ENCODE measurements at places on chromosomes 1 and 21.

DNA sequence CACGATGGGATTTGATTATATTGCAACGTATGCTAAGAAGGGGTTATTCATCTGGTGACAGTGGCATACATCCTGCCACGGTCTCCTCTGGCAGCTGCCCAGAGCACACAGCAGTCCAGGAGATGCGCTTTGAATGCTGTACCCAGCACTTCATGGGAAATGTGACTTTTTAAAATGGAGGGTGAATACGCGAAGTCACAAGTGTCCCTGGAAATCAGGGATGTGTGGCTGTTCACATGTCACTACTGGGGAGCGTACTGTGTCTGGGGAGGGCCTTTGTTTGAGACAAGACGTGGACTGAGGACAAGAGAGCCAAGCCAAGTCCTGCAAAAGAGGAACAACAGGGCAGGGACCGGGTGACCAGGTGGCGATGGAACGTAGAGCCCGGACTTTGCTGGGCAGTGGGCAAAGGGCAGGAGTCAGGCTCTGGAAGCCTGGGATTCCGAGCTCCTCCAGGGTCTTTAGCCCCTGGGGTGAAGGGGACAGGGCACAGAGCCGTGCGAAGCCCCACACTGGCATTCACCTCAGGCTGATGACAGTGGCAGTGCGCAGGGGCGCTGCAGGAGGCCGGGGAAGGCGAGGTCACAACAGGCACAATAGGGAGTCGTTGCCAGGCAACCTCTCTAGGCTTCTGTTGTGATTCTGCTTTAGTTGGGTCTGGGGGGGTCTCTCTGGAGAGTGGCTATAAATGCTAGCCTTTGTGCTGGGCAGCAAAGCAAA is 11.4 kb upstream of the ZBTB21 start:
- peak; percentile 44 for DNase-seq

DNA sequence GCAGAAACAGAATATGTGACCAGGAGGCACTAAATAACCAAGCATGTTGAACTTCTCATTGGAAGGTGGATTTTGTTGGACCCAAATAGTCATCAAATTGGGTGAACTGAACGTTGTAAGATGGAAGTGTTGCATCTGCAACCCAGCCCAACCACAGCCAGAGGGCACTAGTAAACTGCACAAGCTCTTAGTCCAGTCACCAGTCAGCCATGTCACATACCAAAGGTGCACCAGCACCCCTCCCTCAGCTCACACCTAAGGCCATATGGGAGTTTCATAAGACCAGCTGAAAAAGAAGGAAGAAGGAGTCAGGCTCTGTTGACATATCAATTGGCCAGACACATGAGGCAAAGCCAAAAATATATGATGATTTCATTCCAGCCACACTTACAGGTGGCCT is 481.7 kb upstream of the NR5A2 start:
- DNase-seq: peak; percentile 44

DNA sequence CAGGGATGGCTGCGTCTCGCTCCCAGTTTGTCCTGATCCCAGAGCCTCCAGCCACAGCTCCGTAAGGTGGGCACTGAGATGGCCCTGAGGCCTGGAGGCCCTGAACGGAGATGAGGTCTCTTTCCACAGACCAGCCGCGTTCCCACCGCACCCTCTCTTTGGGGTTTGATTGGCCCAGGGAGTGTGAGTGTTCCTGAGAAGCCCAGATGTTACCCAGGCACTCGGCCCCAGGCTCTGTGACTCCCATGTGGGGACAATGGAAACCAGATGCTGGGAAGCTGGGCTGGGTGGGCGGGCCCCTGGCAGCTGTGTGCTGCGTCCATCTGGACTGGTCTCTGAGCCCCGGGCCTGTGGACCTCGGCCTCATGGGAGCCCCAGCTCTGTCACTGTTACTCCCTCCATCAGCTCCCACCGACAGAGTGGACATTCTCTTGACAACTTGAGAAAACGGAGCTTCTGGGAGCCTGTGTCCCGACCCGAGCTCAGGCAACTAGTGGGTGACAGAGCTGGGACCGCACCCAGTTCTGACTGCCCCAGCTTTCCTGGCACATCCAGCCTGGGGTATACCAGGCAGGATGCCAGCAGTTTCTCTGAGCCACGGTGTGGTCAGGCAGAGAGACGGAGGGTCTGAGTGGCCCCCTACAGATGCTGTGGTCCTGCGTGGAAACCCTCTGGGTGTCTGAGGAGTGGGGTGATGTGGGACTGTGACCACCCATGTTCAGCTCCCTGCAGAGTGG is 9.8 kb upstream of the COL6A1 start:
- DNase-seq: no peak

DNA sequence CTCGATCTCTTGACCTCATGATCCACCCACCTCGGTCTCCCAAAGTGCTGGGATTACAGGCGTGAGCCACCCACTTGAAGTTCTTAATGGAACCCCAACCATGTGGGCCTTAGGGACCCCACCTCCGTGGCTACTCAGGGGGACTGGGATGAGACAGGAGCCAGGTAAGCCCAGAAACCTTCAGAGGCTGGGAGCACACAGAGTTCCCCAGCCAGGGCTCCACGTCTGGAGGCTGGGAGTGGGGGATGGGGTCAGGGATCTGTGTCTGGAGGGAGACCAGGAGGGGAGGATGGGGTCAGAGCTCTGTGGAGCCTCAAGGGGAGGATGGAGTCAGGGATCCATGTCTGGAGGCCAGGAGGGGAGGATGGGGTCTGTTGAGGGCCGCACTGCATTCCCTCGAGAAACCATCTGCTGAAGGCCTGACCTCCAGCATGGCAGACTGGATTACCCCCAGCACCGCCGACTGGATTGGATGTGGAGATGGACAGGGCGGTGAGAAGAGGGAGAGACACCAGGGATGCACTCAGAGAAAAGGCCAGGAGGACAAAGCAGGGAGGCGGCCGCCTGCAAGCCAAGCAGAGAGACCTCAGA is 2.1 kb upstream of the FTCD start:
- DNase-seq: no peak

DNA sequence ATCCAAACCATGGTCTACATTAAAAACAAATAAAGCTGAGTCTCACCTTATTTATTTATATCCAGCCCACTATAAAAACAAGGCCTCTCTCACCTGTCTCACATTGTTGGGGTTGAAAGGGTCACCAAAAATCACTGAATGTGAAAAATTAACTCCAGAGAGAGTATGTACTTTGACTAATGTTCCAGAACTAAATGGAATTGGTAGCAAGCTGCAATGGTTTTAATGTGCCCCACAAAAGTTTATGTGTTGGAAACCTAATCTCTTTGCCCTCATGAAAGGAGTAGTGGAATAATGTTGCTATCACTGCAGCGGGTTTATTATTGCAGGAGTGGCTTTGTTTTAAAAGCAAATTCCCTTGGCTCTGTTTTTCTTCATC is 230.3 kb downstream of the LTN1 start:
- DNase-seq: no peak

DNA sequence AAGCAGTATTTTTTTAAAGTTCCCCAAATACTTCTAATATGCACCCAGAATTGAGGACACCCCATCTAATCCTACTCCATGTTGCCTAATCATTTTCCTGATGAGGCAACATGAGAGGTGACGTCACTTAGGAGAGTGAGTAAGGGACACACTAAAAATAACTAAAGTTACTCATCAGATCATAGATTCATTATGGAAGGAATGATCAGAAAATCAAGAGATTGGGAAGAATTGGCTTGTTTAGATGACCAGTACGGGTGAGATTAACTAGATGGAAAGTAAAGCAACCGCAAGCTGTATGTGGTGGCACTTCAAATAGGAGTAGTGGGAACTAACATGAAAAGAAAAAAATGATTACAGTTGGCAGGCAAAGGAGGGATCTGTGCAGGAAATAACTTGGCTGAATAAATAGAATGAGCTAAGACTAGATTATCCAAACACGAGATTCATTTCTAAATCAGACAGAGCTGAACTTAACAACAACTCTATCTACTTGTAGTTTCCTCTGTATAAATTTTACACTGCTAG is 61.4 kb upstream of the CXADR start:
- DNase-seq: peak; percentile 74

DNA sequence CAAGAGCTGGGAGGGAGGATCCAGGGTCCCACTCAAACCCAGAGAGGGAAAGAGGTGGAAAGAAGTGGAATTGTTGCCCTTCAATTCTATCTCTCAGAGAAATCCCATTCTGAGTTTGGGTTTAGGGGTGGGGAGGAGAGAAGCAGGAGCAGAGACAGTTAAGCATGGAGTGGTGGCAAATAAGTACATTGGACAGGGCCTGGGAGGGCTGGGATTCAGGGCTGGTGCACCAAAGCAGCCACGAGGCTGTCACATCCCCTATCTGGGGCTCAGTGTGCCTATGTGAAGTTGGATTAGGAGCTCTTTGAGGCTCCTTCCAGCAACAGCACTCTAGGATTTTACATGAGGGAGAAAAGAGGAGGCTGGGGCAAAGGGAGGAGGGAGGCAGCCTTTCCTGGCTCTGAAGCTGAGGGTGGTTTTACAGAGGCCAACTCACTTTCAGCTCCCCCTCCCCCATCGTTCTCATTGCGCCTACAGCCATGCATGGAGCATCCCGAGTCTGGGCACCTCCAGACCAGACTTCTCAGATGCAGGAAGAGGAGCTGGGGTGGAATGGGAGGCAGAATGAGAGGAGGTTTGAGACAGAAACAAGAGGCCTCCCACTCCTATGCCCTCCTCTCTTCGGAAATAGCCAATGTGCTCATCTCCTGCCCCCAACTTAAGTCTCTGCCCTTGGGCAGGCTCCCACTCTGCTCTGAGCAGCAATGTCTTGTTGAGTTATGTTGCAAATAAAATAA is 3.0 kb upstream of the SYT6 start:
- DNase-seq: no peak

DNA sequence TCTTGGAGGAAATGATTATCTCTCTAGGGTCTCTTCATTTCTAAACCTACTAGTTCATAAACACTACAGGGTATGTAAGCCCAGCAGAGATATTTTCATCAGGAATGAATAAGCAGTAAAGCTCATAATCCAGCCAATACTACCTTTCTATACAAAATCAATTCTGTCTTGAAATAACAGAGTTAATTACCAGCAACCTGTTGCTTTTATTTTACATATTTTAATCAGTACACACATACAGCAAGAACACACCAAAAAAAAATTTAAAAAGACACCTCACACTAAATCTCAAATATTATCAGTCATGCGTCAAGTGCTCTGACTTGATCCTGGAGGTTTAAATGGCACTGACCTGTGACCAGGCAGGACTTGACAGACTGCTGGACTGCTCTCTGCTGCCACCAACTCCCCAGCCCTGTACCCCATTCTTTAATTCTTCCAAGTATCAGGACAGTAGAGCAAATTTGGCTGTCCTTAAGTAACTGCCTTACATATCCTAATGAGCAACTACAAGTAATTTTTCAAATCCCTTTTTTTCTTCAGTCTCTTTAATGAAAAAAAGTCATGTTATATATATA is 98.5 kb downstream of the CDC42BPA start:
- no peak for DNase-seq

- DNase-seq: no peak
These were observed 65.4 kb downstream of the SYDE2 start for GRCh38 chr1:85135392-85135798.

GRCh38 chr1:173057984-173058383 is 7.2 kb upstream of the TNFSF18 start:
- DNase-seq: no peak

GRCh38 chr1:230807561-230808280 is 60.5 kb downstream of the CAPN9 start:
- no peak for DNase-seq

- peak; percentile 67 for DNase-seq
These were observed 18.5 kb upstream of the FAM20B start for GRCh38 chr1:179007233-179007632.

DNA sequence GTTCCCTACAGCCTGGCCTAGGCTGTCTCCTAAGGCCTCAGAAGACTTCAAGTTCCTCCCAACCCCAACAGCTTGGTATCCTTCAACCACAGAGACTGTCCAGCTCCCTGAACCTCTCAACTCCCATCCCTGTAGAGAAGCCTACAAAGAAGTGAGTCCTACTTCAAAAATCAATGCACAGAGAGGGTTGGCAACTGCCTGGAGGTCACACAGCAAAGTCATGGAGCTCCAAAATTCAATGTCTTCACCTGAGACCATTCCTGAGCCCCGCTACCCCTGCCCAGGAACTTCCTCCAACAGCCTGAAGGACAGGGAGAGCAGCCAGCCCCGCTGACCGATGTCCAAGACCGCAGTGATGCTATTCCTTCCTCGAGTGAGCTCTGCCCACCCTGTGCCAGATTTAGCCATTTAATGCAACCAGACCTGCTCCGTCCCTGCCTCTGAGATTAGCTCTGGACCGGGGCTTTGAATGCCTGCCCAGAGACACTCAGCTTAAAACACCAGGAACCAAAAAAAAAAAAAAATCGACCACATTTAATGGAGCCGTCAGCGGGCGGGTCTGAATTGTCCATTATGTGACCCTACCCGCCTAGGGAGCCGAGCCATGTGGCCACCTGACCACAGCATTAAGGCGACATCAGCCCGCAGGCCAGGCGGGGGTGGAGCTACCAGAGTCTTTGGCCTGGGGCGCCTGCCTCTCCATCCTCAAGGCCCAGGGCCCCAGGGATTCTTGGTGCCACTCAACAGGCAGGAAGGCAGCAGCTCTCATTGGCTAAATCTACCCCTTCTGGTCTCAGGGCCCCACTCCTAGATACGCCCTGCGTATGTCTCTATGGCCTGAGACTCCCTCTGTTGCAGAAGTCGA is 148.6 kb downstream of the SYF2 start:
- DNase-seq: no peak

GRCh38 chr1:78155121-78155520 is 109.4 kb downstream of the GIPC2 start:
- peak; percentile 26 for DNase-seq
